ENCODE measurements at places on chromosomes 12 and 14.

DNA sequence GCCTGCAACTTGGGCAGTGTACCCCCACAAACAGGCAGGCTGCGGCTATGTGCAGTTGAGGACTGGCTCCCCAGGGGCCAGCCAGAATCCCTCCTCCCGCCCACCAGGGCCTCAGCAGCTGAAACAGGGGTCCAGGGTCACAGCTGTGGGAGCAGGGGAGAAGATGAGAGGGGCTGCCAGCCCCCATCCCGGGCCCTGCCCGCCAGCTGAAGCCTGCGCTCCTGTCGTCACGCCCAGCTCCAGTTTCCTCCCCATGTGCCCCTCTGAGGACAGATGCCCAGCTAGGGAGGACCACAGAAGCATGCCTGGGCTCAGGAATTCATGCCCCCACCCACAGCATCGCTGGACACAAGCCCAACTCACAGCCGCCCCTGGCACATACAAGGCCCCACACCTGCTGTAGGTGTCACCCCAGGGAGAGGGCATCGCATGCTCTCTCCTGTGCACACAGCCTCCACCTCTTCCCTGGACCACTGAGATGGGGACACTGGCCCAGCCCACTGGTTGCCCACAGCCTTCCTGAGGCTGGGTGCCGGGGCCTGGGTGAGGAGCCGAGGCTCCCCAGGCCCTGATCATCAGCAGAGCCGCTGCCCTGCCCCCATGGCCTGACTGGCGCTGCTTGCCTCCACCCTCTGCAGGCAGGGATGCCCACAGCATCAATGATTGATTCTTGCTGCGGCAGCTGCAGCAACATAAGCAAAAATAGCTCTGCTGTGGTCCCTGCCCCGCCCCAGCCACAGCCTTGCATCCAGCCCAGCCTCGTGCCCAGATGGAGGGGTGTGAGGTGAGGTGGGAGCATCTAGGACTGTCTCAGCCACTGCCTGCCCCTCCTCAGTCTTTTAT is 3.7 kb upstream of the CLBA1 start:
- no peak for DNase-seq

GRCh38 chr14:59004012-59004411 is 184.5 kb upstream of the DAAM1 start:
- DNase-seq: peak; percentile 33

DNA sequence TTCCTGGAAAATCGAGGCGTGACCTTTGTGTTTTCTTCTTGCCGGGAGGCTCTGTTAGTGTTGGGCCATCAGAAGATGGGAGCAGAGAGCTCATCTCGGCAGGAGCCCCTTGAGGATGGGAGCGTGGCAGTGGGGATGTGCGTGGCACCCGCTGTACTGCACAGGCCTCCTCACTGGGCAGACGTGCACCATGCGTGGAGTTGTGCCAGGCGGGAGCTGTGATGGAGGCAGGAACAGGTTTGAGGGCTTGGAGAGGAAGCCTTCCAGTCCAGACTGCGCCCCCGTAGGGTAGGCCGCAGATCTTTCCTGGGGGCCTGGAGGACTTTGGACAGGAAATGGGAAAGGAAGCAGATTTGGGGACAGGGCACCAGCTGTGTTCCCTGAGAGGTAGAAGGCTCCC is 197.5 kb downstream of the TSPAN9 start:
- DNase-seq: no peak

- no peak for DNase-seq
Measured at GRCh38 chr12:128394137-128394536, 127.2 kb downstream of the TMEM132C start.

- DNase-seq: peak; percentile 40
Measured at GRCh38 chr14:69423279-69423678, 24.8 kb downstream of the SLC39A9 start.

- DNase-seq: no peak
Measured at GRCh38 chr14:96214793-96215192, 10.2 kb downstream of the BDKRB2 start.

DNA sequence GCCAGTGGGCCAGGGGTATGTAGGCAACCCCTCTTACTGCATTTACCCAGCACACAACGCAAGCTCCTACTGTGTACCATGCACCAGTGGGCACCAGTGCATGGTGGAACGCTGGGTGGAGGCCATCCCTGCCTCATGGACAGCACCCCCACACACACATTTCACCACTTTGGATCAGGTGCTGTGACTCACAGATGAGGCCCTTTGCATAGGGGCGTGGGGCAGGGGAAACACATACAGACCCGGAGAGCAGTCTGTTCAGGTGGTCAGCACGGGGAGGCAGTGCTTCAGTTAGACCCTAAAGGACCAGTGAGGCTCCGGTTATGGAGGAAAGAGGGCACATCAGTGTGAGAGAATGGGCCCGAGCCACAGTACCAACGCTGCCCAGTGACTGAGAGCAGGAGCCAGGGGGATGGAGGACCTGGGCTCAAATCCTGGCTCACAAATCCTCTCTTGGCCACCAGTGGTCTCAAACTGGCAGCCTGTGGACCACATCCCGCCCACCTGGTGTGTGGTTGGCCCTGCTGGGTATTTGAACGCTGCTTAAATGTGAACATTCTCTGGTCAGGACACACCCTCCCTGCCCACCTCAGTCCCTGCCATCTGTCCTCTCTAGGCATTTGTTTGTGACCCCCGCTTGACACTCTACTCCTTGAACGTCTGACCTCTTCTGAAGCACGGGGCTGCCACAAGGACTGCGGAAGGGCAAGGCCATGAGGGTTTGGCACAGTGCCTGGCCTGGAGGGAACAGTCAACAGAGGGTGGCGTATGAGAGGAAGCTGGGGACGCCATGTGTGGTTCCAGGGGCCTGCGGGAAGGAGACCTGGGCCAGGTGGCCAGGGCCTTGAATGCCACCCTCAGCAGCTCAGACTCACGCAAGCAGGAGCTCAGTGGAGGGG is 46.7 kb downstream of the FAM222A start:
- DNase-seq: no peak

DNA sequence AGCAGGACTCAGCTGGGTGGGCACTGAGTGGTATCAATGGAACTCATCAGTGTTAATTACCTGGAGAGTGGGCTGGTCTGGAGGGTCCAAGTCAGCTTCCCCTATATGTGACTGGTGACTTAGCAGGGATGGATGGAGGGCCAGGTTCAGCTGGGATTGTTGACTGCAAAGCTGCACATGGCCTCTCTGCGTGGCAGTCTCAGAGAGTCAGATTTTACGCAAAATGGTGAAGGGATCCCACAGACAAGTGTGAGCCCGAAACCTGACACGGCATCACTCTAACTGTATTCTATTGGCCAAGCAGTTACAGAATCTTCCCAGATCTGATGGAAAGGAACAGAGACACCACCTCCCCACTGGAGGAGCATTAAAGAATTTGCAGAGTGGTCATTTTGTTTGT is 716.0 kb upstream of the TBX3 start:
- DNase-seq: no peak

DNA sequence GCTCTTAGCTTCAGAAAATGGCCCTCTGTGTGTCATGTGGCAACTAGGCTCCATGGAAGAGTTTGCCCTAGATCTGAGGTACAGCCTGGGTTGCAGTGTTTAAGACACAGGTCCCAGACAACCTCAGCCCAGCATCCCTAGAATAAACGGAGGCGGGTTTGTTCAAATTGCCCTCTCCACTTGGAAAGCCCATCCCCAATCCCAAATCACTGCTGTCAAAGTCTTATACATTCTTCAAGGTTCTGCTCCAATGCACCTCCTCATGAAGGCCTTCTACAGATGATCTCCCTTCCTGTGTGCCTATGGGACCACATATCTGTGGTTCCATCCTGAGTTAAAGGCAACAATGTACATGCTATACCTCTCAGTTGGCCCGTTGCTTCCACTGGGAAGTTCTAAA is 289.8 kb downstream of the DPF3 start:
- no peak for DNase-seq

DNA sequence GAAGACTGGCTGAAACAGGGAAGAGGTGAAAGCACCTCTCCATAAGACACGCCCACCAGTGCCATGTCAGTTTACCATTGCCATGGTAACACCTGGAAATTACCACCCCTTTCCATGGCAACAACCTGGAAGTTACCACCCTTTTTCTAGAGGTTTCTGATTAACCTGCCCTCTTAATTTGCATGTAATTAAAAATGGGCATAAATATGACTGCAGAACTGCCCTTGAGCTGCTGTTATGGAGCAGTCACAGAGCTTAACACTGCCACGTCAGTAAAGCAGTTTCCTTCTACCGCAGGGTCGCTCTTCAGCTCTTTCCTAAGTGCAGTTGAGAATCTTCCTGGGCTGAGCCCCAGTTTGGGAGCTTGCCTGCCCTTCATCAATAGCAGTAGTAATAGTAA is 55.2 kb downstream of the RASSF3 start:
- no peak for DNase-seq

DNA sequence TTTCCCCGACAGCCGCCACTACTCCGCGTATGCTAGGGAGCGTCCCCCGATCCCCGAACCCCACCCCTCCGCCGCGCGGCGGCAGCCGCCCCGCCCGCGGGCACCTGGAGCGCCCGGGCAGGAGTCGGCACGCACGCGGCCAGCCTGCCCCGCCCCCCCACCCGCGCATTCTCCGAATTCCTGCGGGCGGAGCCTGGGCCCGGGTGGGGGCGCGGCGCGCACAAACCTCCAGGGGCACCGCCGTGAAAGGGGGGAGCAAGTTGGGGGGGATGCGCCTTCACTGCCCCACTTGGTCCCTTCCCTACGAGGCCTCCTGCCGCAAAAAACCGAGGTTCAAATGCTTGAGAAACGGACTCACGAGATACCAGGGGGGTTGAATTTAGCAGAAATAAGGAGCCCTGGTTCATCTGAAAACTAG is 1.7 kb downstream of the AJUBA start:
- peak; percentile 63 for DNase-seq

GRCh38 chr14:71780075-71780474 is 152.2 kb upstream of the RGS6 start:
- DNase-seq: no peak

- no peak for DNase-seq
Measured at GRCh38 chr12:102350070-102350469, 130.3 kb downstream of the IGF1 start.

GRCh38 chr12:104526751-104527150 is 70.0 kb downstream of the CHST11 start:
- DNase-seq: no peak

DNA sequence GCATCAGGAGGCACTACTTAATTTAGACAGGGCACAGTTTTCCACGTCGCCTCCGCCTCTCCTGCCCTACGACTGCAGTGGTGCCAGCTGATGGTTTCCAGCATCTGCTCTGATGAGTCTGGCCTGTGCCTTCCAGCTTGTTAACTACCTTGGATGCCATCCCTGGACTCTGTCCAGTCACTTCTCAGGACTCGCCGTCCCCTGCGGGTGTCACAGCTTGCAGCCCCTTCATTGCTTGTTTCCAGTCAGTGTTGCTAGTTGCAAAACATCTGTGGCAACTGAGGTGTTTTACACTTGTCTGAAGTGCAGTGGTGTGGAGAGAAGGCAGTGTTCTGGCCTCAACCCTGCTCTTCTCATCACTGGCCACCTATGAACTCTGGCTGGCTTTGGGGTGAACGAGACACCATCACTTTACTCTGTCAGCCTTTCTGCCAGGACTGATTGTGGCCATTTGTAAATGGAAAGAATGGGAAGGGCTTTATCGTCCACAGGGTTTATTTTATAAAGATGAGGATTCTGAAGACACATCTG is 8.3 kb downstream of the ADGRD1 start:
- DNase-seq: no peak

DNA sequence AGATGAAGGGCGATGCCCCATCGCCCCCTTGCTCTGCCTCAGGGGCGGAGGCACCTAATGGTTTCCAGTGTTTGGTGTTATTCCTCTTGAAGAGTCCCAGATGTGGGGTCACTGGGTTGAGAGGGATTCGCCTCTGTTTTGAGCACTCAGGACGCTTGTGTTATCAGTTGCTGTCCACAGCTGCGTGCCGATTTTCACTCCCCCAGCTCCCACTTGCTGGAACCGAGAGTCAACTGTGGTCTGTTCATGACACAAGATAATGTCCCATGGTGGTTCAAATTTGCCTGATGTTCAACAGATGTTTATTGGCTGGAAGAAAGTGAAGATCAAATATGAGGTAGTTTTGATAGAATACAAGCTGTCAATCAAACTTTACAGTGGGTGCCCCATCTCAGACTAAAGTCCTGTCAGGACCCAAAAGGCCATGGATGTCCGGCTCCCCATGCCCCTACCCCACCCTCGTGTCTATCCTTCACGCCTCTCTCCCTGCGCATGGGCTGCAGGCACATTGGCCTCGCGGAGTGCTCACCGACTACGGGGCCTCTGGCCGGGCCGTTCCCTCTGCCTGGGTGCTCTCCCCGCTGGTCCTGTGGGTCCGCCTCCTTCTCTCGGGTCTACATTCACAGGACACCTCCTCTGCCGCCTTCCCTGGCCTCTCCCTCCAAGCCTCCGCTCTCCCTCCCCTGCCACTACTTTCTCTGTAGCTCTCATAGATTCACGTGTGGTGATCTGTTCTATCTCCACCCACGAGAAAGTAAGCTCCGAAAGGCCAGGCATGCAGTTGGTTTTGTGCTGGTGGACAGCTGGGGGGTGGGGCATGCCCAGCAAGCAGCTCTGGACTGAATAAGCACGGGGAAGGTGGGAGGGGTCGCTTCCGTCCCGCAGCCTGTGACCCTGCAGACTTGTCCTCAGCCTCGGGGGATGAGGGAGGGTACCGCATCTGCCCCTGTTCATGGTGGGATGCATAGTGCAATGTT is 6.8 kb upstream of the TRAF3 start:
- no peak for DNase-seq

- no peak for DNase-seq
Measured at GRCh38 chr14:95310635-95311380, 8.9 kb downstream of the CLMN start.

DNA sequence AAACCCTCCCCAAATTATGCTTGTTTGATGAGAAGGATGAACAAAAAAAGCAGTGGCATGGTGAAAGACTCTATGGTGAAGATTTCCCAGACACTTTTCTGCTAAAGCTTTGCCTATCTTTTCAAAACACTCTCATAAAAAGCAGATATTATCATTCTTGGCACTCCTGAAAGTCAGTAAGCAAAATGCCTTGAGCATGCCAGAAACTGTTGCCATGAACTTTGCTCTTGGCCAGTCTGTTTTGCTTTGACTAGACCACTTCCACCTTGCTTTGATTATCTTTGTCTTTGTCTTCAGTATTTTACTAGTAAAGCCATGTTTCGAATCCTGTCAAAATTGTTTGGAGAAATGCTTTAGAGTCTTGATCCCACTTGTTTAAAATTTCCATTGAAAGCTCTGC is 110.4 kb downstream of the CNTN1 start:
- DNase-seq: no peak

- DNase-seq: peak; percentile 6
Measured at GRCh38 chr14:87656315-87656714, 336.7 kb downstream of the GALC start.

DNA sequence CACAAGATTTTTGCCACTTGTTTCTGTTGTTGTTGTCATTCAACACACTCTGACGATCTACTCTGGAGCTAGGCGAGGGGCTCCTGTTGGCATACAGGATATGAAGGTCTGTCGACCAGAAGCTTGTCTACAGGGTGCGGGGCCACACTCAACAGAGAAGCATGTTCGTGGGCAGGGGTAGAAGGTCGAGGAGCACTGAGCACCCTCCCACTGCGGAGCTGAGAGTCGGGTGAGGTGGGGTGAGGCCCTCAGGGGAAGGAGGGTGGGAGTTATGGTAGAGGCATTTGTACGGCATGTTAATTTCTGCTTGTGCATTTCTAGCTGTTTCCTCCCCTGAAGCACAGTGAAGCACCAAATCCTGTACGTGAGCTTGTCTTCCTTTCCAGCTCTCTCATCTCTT is 115.1 kb downstream of the PRMT8 start:
- DNase-seq: no peak

- DNase-seq: no peak
Measured at GRCh38 chr14:38063711-38064320, 143.9 kb upstream of the SSTR1 start.

All from GM23248 (cell line).